HS-5 (cell line): ENCODE measurements at places on chromosomes 13 and 19.

DNA sequence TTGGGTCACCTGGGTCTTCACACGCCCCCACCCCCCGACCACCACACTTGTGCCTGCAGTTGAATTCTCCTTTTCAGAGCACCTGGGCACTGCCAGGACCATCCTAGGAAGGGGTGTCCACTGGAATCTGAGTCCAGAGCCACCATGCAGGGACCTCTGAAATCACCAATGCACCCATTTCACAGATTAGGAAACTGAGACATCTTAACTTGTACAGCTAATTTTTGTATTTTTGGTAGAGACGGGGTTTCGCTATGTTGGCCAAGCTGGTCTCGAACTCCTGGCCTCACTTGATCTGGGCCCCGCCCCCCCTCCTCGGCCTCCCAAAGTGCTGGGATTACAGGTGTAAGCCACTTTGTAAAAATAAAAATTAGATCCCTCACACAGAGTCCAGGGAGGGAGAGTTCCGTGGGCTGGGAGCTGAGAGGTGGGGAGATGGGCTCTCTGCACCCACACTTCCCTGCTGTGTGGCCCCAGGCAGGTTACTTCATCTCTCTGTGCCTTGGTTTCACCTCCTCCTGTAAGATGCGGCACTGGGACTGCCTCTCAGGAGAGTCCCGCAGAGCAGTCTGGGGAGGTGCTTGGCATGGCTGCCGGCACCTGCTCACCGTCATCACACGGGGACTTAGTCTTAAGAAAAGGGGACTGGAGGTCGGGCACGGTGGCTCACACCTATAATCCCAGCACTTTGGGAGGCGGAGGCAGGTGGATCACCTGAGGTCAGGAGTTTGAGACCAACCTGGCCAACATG lies 45.9 kb upstream of the C19orf12 start:
- DNase-seq, result no peak

GRCh38 chr13:78826936-78827335 lies 168.0 kb upstream of the OBI1 start:
- DNase-seq, result no peak

DNA sequence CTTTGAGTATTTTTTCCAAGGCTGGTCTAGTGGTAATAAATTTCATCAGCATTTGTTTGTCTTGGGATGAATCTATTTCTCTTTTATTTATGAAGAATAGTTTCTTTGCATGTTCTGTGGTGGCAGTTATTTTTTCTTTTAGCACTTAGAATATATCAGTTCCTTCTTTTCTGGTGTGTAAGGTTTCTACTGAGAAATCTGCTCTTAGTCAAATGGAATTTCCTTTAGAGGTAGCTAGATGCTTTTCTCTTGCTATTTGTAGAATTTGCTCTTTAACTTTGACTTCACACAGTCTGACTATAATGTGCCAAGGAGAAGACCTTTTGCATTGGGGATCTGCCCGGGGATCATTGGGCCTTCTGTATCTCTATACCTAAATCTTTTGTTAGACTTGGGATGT lies 4.1 kb upstream of the SIGLEC6 start:
- DNase-seq, result no peak

DNA sequence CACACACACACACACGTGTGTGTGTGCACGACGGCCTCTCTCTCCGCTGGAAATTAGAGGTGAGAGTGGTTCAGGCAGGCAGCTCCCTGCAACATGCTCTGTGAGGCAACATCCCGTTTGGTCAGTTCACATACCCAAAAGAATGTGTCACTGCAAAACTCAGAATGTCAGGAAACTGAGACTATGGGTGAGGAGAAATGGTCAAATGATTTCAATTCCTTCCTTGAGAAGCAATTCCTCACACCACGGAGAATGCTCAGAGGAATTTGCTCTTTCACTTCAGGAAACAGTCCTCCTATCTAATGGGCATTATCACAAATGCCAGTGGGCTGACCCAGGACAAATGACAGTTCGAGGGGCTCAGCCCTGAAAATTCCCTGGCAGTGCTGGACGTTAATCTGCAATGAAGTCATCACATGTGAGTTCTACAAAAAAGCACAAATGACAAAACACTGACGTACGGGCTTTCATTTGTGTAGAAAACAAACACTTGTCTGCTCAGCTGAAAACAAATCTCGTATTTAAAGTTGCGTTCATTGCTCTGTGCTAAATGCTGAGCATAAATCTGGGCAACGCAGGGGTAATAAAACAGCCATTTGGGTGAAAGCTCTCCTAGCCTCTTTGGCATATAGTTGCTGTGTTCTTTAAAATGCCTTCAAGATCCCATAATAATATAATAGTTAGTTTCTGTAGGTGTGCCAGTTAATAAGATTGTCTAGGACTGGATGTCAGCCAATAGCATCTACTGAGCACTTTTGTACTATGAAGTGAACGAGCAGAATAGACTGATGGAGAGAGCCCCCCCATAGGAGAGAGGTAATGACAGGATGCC lies 18.6 kb upstream of the LATS2 start:
- DNase-seq, result peak; percentile 72

DNA sequence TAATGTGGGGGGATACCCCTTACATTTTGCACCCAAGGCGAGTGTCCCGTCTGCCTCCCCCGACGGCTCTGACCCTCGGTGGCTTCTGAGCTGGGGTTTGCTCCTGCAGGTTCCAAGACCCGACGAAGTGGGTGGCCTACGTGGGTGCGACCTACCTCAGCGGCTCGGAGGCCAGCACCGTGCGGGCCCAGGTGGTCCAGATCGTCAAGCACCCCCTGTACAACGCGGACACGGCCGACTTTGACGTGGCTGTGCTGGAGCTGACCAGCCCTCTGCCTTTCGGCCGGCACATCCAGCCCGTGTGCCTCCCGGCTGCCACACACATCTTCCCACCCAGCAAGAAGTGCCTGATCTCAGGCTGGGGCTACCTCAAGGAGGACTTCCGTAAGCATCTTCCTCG lies 19.1 kb downstream of the TIMM13 start:
- no peak for DNase-seq

GRCh38 chr13:97802213-97802612 lies 151.3 kb upstream of the IPO5 start:
- DNase-seq, result no peak

DNA sequence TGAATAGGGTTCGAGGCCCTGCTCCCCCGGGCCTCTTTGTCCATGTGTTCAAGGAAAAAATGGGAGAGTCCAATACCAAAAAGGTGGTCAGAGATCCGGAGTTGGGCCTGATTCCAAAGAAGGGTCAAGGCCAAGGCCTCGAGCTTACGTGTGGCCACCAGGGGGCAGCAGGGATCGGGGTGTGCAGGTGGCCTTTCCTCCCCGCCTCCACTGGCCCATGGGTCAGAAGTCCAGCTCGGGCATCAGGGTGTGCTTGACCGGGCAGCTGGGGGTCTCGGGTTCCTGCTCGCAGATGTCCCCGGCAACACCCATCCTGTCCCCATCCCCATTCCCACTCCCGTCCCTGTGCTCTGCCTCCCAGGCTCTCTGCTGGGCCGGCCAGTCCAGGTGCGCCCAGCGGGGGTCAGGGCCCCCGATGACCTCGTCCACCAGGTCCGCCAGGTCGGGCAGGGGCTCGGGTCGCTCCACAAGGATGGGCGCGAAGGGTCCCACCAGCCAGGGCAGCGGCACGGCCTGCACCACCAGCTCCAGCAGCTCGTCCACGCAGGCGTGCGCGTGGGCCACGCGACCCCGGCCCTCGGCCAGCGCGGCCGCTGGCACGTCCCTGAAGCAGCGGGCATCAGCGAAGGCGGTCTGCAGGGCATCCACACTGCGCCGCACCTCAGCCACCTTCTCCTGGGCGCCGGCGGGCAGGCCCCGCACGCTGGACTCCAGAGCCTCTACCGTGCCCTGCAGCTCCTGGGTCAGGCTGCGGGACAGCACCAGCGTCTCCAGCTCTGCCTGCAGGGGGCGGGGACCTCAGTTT lies 5.2 kb upstream of the PLIN4 start:
- no peak for DNase-seq

DNA sequence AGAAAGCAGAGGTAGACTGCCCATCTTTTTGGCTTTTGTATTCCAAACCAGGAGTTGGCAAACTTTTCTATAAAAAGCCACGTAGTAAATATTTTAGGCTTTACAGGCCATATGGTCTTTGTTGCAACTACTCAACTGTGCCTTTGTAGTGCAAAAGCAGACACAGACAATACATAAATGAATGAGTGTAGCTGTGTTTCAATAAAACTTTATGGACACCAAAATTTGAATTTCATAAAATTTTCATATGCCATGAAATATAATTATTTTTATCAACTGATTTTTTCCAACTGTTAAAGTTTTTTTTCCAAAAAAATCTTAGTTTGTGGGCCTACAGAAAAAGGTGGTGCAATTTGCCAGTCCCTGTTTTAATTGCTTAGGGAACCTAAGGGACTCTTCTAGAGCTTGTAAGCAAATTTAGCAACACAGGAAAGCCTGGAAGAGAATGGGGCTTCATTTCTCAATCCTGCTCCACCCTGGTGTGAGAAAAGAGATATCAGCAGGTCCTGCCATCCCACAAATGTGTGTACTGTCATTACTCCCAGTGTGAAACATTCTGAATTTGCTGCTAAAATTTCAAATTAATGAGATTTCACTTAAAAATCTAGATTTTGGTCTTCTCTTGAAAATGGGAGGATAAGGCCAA lies 194.2 kb downstream of the RGCC start:
- DNase-seq, result no peak

- no peak for DNase-seq
These were observed 35.6 kb downstream of the EFNB2 start for GRCh38 chr13:106499896-106500295.

GRCh38 chr19:48633148-48634035 lies 3.8 kb downstream of the DBP start:
- DNase-seq, result no peak

- DNase-seq, result no peak
These were observed 3.3 kb downstream of the REX1BD start for GRCh38 chr19:18591735-18592385.

GRCh38 chr13:71303144-71303543 lies 563.9 kb downstream of the DACH1 start:
- DNase-seq, result no peak

- no peak for DNase-seq
These were observed 36.7 kb downstream of the ZAR1L start for GRCh38 chr13:32278426-32278825.

DNA sequence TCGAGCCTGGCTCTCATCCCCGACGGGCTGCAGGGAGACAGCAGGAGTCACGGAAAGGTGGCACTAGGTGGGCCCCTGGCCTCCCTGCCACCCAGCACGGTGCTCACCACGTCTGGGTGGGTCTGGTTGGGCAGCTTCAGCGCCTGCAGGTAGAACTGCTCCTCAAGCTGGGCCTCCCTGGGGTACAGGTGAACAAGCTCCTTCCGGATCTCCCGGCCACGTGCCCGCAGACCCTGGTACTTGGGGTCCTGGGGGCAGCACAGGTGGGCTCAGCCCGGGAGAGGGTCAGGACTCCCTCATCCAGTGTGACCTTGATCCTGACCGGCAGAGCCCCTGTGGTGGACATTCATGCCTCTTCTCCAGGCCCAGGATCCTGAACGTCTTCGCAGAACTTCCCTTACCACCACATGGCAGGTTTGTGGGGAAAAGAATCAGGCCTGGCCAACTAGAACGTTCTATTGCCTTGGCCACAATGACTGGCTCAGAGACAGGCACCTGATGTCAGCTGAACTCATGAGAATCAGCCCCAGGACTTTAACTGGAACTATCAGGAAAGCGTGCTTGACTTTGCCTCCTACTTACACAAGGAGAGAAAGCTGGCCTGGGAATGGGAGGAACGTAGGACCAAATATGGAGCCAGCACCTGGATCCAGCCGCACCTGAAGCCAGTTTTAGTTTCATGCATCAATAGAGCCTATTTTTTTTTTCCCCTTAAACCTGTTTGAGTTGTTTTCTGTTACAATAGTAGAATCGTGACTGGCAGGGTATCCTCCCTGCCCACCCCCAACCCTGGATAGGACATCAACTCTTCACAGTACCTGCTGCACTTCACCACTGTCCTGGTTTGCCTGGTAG lies 8.9 kb downstream of the SARS2 start:
- DNase-seq, result no peak

GRCh38 chr13:25608181-25608580 lies 236.4 kb downstream of the ATP8A2 start:
- DNase-seq, result no peak

- DNase-seq, result no peak
These were observed 111.7 kb upstream of the IRS2 start for GRCh38 chr13:109897988-109898624.

DNA sequence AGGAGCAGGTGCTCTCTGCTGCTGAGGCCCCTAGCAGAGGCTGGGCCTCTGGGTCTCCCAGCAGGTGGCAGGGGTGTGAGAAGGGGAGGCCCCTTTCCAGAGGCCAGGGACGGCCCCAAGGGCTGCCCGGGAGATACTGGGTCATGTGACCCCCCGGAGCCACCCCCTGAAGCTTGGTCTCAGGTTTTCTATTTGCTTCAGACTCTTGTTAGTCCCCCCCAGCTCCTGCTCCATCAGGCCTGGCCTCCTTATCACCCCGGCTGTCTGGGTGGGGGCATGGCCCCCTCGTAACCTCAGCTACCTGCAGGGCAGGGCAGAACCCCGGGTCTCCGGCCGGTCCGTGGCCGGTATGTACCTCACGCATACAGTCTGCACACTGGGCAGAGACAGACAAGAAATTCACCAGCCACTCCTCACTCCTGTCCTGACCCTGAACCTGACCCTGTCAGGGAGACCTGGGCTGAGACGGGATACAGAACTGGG lies 13.2 kb upstream of the TCF3 start:
- no peak for DNase-seq

GRCh38 chr13:104297075-104297474 lies 1230.9 kb upstream of the SLC10A2 start:
- DNase-seq, result no peak

- DNase-seq, result no peak
These were observed 16.1 kb upstream of the AKAP11 start for GRCh38 chr13:42255886-42256285.

GRCh38 chr13:38564256-38565150 lies 122.4 kb upstream of the FREM2 start:
- DNase-seq, result no peak

GRCh38 chr19:32123355-32123940 lies 222.0 kb upstream of the ZNF507 start:
- DNase-seq, result no peak

GRCh38 chr19:40139533-40140287 lies 49.0 kb upstream of the ZNF780A start:
- DNase-seq, result peak; percentile 14

DNA sequence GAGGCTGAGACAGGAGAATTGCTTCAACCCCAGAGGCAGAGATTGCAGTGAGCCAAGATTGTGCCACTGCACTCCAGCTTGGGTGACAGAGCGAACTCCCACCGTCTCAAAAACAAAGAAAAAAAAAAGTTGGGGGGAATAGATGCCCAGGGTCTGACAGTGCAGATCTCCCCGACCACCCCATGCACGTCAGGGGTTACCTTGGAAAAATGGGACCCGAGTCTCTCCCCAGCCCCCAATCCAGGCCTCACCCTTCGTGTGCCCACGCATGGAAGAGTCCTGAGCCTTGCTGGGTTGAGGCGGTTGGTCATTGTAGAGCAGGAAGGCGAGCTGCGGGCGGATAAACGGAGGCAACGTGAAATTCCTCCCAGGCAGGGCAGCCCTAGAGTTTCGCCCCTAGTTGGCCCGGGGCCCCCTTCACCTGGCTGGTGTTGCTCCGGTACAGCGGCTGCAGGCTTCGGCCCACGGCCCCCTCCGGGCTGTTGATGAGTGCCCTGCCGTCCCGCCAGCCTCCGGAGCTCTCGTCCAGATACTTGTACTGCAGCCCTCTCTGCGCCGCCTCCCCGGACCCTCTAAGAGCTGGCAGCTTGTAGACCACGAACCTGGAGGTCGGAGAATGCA lies 588 bp downstream of the DNASE2 start:
- no peak for DNase-seq

GRCh38 chr19:40810160-40810559 lies 11.2 kb downstream of the EGLN2 start:
- no peak for DNase-seq
